GM20000 (cell line): ENCODE measurements at places on chromosomes 7 and 10.
A peak's percentile ranks its signal among the peaks of the same experiment; 100 is the strongest.

GRCh38 chr10:70856454-70856853, 31.9 kb downstream of the PCBD1 start:
- DNase-seq: peak; percentile 27

GRCh38 chr7:75842836-75843446, 29.3 kb upstream of the CCL24 start:
- peak; percentile 74 for DNase-seq

DNA sequence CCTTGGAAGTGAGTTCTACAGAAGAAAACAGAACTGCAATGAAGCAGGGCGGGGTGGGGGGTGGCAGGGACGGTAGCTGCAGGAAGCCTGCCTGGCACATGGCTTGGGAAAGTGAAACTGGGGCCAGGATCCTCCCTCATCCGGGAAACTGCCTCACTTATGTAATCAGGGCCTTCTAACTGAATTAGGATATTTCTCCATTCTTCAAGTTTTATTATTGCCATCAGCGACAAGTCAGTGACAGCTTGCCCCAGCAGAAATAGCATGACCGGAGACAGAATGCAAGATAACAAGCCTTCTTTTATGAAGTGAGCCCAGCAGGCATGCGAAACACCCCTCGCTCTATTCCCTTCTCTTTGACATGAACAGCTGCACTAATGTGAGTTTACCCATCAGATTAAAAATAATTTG, 77.5 kb upstream of the CACUL1 start:
- DNase-seq: no peak

DNA sequence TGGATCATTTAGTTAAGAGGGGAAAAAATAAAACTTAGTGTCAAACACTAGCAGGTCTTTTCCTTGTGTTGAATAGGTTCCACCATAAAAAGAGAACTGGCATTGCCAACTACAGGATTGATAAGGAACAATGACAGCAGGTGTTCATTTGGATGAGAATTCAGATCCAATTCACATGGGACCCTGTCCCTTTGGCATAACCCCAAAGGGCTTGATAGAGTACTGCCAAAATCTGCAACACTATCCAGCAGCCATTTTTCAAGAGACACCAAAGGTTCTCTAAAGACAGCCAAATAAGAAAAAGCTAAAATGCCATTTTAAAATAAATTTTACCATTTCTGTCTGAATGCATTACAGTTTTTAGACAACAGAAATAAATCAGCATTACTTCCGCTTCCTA, 422.3 kb downstream of the DGKB start:
- no peak for DNase-seq

GRCh38 chr10:93059975-93060886, at the start of gene CYP26C1:
Gene CYP26C1, plus strand, starts transcription at chr10:93060798. Its CDS starts 466 bp downstream, at chr10:93061264.
- peak; percentile 31 for DNase-seq

- DNase-seq: no peak
Measured at GRCh38 chr10:78462726-78463228, 429.1 kb downstream of the RPS24 start.

GRCh38 chr10:96995851-96996250, 163.8 kb downstream of the LCOR start:
- no peak for DNase-seq

DNA sequence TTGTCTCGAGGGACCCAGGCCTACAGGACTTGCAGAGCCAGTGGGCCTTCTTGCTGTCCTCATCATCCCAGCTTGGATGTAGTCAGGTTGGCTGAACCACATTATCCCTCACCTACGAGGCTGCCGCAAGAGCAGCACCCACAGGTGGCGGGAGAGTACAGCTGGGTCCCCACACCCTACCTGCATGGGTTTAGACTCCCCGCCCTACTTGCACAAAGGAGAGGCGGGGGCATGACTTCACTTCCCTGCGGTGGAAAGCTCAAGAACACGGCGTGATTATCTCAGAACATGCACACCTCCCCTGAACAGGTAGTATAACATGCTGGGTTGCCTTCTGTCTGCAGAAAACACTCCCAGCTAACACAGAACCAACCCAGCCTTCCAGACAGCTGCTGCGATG, 57.5 kb downstream of the CTBP2 start:
- no peak for DNase-seq

- DNase-seq: no peak
Measured at GRCh38 chr7:124130-124949, 68.0 kb upstream of the FAM20C start.

DNA sequence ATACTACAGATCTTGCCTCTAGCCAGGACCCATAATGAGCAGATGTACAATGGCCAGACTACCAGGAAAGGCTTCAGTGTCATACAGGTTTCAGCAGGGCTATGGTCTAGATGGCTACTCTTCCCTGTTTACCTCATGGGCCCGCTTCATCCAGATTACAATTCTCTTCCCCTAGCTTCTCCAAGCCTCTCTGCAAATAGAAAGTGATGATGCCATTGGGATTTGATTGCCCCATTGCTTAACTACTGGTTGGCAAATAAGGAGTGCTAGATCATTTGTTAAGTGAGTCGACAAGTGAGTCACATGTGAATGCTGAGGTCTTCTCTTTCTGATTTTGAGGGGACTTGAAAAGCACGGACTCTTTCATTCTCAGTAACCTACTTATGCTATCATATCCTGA, 361.5 kb upstream of the LRRTM3 start:
- DNase-seq: no peak

DNA sequence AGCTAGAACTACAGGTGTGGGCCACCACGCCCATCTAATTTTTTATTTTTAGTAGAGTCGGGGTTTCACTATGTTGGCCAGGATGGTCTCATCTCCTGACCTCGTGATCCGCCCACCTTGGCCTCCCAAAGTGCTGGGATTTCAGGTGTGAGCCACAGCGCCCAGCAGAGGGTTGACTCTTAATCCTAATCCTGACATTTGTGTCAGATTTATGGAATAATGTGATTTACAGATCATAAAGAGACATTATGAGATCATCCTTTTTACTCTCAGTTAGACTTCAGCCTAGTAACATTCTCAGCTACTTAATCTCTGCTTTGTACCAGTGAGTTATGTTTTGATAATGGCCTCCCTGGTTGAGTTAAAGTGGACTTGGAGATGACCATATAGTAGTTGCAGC, 2.2 kb downstream of the BTRC start:
- no peak for DNase-seq

DNA sequence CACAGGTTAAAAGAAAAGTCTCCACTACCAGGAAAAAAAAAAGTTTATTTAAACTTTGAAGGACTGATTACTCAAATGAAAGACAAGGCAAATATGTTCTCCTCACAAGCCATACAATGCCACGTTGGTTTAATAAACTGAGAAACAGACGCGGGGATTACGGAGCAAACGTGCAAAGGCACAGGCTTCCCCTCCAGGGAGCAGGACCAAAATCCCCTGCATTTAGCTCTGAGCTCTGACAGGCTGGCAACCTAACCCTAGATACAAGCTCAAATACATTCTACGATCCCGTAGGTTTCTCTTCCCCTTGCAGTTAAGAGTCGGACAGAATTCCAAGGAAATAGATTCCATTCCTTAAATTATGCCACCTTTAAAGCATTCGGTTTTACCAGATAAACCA, 7.7 kb upstream of the GRB10 start:
- DNase-seq: no peak

GRCh38 chr7:13778967-13779366, 210.5 kb downstream of the ETV1 start:
- DNase-seq: no peak

- no peak for DNase-seq
Measured at GRCh38 chr7:105084581-105084980, 70.6 kb downstream of the KMT2E start.

DNA sequence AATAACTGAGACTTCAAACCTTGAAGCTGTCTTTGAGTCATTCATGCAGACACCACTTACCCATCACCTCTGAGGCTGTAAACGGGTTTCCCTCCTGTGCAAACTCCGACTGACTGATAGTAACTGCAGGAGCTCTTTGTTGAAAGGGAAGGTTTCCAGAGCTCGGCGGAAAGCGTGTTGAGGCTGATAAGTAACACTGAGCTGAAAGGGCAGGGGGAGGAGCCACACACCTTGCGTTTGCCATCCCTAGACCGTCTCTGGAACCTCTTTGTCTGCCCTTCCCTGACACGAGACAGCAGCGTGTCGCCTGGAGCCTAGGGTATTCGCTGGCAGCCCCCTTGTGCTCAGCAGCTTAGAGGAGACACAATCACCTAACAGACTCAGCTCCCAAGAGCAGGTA, 134.0 kb downstream of the PAXIP1 start:
- DNase-seq: no peak

GRCh38 chr7:100127866-100128636, 1.3 kb downstream of the MBLAC1 start:
- peak; percentile 45 for DNase-seq

DNA sequence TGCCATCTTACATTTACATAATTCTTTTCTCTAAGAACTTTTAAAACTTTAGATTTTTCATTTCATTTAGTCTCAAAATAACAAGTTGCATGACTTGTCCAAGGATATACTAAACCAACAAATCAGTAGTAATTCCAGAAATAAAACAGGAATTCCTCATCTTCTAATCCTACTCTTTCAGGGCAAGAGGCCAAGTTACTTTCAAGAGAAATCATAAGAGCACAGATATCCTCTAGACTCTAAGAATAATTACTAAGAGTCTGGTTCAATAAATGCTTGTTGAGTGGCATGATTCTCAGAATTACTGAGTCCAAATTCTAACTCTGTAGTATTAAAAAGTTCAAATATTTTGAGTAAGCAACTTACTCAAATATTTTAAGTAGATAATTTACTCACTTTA, 12.9 kb downstream of the PDZD8 start:
- DNase-seq: no peak

DNA sequence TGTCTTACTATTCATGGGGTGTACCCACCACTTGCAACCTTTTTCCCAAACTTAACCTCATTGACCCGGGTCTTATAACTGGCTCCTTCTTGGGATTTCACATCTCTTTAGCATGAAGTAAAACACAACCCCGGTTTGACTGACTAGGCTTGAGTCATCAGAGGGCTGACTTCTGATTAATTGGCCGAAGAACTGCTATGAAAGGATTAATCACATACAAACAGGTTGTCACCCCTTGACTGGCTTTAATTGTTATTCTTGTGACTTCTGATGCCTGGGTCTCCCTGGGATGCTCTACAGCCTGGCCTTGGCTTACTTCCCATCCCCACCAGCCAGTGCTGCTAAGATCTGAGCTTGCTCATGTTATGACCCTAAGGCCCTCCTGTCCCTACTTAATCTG, 8.8 kb upstream of the CRPPA start:
- no peak for DNase-seq

DNA sequence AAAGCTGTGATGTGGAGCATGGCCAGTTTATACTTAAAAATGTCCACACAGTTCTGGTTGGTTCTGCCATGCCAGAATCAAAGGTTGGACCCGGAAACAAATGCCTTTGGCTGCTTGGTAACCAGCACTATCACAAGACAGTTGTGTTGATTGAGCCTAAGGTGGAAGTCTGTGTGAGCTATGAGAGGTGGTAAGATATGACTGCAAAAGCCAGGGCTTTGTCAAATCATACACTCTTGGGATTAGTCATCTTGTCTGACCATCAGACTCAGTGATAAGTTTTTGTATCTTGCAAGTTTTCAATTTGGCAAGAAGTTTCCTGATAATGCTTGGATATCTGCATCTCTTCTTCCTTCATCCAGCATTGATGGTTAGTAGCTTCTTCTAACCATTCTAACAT, 35.5 kb downstream of the GPR141 start:
- peak; percentile 36 for DNase-seq

GRCh38 chr10:29559996-29560395, 74.8 kb downstream of the SVIL start:
- no peak for DNase-seq

DNA sequence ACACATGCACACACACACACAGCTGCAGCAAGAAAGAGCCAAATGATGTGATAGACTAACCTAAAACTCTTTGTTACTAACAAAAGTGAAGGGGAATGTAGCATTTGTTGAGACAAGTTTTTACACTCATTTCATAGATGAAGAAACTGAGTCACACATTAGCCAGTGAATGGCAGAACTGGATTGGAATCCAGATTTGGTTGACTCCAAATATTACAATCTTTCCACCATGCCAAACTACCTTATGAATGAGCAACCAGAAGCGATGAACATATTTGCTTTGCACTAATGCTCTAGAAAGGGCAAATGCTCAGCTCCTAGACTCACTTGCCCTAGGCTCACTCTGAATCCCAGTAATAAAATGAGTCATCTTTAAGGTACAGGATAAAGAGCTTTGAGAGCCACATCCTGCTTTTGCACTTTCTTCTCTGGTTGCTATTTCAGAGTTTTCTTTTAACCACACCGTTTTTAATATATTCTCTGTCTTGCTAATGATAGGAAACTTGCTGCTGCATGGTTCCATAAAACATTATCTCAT, 111.9 kb downstream of the GPAM start:
- DNase-seq: no peak

GRCh38 chr10:113241599-113242360, 291.7 kb downstream of the TCF7L2 start:
- DNase-seq: no peak

GRCh38 chr7:1432411-1433082, 26.7 kb downstream of the MICALL2 start:
- peak; percentile 88 for DNase-seq

- DNase-seq: peak; percentile 34
Measured at GRCh38 chr10:104638861-104639589, 2.1 kb upstream of the SORCS3 start.

DNA sequence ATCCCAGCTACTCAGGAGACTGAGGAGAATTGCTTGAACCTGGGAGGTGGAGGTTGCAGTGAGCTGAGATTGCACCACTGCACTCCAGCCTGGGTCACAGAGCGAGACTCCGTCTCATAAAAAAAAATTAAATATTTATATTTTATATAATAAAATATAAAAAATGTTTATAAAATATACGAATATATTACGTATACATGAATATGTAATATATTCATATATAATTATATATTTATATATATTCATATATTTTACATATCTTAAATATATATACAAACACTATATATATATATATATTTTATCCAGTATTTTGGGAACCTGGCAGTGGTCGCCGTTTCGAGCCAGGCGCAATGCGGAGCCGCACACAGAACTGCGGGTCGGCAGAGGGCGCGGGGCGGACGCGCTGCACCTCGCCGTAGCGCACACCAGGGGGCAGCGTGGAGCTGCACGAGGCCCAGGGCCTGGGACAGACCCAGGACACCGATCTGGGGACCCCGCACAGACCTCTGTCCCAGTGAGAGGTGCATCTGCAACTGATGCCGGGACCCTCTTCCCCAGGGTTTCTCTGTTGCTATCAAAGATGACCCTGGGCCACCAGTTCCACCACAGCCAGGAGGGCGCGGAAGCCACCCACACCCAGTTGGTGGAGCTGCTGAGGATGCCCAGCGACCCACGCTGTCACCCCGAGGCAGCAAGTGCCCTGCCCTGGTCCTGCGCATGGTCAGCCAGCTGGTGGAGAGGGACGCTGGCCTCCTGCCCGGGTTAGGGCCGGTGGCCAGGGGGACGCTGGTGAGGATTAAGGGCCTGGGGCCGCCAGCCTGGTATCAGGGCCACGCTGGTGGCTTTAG, 22.7 kb downstream of the AP5Z1 start:
- DNase-seq: peak; percentile 90

- DNase-seq: no peak
Measured at GRCh38 chr7:119959811-119960210, 313.2 kb upstream of the KCND2 start.
